ENCODE measurements at places on chromosomes 5 and 9.

DNA sequence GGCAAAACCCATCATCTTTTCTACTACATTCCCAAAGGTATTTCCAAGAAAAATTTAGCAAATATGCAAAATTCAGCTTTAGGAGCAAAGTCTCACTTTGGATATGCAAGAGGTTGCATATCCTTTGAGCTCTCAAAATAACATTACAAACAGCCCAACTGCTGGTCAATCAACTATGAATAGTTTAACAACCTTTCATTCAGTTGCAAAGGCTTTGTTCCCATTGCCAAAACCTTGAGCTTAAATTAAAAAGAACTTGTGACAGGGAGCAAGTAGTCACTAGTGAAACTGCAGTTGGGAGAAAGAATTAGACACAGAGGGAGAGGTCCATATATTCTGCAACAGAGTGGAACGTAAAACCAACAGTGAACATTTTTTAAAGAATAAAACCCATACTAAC is 8.8 kb downstream of the ZNF608 start:
- no peak for DNase-seq

GRCh38 chr5:77024490-77024889 is 5.7 kb upstream of the AGGF1 start:
- DNase-seq = no peak

DNA sequence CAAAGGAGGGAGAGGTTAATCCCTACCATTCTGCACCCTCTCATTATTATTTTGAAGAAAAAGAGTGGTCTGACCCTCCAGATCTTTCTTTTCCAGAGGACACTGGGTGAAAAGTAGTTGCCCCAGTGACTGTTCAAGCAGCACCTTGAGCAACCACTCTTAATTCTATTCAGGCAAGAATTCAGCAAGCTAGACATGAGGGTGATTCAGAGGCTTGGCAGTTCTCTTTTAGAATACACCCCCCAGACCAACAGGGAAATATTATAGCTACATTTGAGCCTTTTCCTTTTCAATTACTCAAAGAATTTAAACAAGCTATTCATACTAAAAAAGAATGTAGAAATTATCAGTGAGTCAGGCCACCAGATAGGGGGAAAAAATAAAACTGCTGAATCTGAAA is 178.3 kb downstream of the MRPS30 start:
- DNase-seq = no peak

DNA sequence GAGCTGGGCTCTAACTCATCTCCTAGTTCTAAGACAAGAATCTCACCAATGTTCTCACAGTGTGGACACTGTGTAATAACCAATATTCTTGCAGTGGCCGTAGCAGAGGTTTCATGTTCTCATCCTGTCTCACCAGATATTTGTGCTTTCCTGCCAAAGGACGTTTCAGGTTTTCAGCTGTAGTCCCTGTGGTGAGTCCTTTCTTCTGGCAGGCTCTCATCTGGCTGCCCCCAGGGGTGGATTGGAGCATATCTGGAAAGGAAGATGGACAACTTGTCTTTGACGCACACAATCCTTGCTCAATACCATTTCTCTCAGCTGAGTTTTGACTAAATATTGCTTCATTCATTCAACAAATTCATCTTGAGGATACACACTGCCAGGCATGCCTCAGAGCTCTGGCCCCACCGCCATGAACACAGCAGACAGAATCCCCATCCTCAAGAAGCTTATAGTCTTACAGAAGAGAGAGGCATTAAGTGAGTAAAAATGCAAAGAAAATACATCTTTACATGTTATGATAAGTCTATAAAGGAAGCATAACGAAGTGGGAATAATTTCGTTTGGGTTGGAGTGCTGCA is 33.8 kb upstream of the NEURL1B start:
- DNase-seq = no peak

GRCh38 chr9:134226221-134226930 is 62.0 kb upstream of the RNU6ATAC start:
- no peak for DNase-seq

DNA sequence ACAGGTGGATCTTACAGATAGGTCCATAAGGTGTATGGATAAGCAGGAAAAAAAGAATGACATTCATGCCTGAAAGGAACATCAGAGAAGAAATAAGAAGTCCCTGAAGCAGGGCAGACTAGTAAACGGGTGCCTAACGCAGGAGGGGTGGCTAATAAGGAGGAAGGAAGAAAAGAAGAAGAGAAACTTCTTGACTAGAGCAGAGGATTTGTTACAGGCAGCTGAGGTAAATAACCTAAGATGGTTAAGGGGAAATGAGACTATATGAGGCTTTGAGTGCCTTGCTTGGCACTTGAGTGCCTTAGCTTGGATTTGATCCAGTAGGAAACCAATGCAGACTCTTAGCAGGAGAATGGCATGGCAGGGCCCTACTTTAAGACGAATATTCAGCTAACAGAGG is 313.5 kb upstream of the PDE4D start:
- no peak for DNase-seq

- DNase-seq = no peak
Measured at GRCh38 chr5:17680737-17681136, 46.5 kb downstream of the TAF11L14 start.

GRCh38 chr9:16710888-16711287 is 159.6 kb downstream of the BNC2 start:
- no peak for DNase-seq

DNA sequence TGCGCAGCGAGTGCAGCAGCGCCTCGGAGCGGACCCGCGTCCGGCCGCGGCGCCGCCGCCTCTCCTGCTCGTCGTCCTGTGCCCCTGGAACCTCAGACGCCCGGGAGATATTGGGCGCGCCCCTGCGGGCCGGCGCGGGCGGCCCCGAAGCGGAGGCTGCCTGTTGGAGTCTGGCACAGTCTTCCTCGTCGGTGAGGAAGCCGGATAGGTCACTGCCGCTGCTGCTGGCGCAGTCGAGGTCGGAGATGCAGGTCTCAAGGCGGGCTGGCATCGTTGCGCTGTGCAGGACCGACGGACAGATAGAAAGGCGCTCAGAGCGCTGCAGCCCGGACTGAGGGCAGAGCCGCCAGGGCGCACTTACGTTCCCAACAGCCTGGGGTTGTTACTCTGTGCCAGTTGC is 344 bp downstream of the NEUROG1 start:
- DNase-seq = no peak

DNA sequence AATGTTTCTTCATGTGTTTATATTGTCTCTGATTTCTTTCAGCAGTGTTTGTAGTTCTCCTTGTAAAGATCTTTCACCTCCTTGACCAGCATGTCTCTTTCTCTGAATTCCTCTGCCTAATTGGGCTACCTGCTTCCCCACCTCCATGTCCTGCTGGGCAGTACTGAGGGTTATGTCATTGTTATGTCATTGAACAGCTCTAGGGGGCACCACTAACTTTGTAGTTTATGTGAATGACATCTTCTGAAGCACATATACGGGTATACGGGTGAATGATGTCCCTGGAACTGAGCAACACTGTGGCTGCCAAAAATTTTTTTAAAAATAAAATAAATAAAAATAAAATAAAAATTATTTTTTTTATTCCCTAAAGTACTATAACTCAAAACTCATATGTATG is 16.9 kb upstream of the SNCAIP start:
- no peak for DNase-seq

GRCh38 chr5:156109317-156110023 is 217.5 kb upstream of the SGCD start:
- no peak for DNase-seq

GRCh38 chr5:140165101-140165922 is 9.7 kb upstream of the CYSTM1 start:
- no peak for DNase-seq

DNA sequence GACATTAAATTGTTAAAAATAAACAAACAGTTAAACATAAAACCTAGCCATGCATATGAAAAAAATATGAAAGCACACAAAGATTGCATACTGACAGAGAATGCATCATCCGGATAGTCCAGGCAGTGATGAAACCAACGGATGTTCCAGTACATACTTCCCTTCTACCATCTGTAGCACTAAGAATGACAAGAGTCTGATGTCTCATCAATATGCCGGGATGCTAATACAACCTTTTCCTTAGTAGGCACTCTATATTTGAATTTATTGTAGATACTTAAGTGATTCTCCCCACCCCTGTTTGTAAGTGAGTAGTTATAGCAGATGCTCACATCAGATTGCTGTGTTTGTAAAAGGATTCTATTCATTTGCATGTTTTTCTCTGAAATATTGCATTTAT is 571.2 kb upstream of the WWC1 start:
- DNase-seq = no peak

GRCh38 chr5:57221049-57221568 is 47.2 kb downstream of the GPBP1 start:
- no peak for DNase-seq

All from activated gamma-delta T cell treated with anti-CD3 and anti-CD28 coated beads, Interleukin-2, amount 50 U/mL, for 16 hours (primary cell).